ENCODE measurements at places on chromosomes 11 and 22.

DNA sequence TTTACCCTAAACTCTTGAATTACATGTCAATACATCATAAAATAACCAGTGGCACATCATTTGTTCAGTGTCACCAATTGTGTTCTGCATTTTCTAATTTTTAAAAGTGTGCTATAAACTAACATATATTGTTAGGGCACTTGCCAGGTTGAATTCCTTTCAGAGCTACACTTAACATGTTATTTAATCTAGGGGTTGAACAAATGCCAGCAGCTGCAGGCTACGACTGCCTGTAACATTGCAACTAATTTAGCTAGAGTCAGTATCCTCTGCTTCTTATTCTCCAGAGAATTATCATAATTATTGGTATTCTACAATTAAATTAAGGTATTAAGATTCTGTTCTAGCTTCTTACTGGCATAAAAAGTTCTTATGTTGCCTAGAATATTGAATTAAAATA lies 46.4 kb upstream of the ARHGAP42 start:
- peak; percentile 28 for DNase-seq

GRCh38 chr11:111562692-111563389 lies 22.3 kb downstream of the LAYN start:
- DNase-seq = no peak

DNA sequence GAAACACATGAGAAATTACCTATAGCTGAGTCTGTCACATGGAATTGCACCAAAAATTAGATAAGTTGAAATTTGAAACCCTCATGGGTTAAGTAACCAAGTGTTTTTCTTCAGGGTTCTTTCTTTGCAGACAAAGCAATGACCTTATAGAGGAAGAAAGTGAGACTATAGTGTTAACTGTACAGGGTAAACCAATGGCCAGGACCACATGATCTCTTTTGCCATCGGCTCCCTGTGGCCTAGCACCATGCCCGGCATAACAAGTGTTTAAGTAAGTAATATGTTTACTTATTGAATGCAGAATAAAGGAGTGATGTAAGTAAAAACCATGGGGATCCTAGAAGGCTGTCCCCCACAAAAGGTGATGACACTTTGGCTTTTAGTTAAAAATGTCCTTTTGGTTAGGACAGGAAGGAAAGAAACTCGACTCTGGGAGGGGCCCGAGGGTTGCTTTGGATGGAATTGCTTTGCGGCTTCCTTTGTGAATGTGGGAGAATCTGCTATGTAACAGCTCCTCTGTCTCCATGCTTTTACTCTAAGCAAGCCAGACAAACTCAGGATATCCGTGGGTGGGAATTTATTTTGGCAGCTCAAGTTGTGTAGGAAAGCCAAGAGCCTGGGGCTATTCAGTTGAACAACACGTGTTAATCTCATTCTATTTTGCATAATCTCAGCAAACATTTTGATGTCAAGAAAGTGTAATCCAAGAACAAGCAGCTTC lies 454.7 kb downstream of the INSC start:
- DNase-seq = no peak

DNA sequence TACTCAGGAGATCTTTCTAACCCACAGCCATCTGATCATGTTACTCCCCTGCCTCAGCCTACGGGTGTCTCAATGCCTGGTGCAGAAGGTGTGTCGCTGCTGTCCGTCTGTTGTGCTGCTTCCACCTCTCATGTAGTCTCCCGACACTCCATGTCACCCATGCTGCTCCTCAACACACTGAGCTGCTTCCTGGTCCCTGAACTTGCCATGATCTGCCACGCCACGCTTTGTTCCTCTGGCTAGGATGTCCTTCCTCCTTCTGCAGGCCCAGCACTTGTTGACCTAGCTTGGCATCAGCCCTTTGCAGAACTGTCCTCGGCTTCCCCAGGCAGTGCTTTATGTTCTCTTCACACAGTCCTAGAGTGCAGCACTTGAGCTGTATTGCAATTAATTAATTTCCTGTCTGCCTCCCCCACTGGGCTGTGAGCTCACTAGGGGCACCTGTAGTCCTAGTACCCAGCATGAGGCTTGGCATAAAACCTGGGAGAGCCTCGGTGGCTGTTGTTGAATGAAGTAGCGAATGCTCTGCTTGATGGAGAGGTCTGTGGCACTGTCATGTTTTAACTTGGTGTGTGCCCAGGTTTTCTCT lies 9.5 kb downstream of the GTPBP1 start:
- no peak for DNase-seq

GRCh38 chr22:46561435-46561905 lies 24.1 kb upstream of the CELSR1 start:
- DNase-seq = no peak

- no peak for DNase-seq
Measured at GRCh38 chr11:33390944-33391892, 134.0 kb downstream of the HIPK3 start.

Measured in NCI-H1105 treated with DMSO at 0.1 percent for 48 hours (cell line).